Lower leg skin (tissue), 4 donors: ENCODE measurements at places on chromosomes 7 and 10. TPM values are rescaled to one million over a fixed set of nuclear protein-coding genes. Genes with fewer than 3 reads are reported as not detected.

Gene VAX1
- not detected for total RNA-seq

Gene STEAP2
- 7.9 TPM for total RNA-seq

Gene POT1
- total RNA-seq: 15.1 TPM

- no peak for DNase-seq
Observed at GRCh38 chr7:130896898-130897514, 163.0 kb upstream of the KLF14 start.

GRCh38 chr10:11305825-11306593 is 288.3 kb downstream of the CELF2 start:
- DNase-seq: peak; percentile 57

GRCh38 chr7:64654796-64655548 is 11.0 kb upstream of the ZNF107 start:
- DNase-seq: peak; percentile 11

- no peak for DNase-seq
Observed at GRCh38 chr7:154840086-154840485, 162.8 kb downstream of the PAXIP1 start.

GRCh38 chr10:33416209-33416608 is 81.7 kb upstream of the NRP1 start:
- DNase-seq: no peak

GRCh38 chr7:47721670-47722069 is 139.8 kb upstream of the TNS3 start:
- DNase-seq: peak; percentile 62

DNA sequence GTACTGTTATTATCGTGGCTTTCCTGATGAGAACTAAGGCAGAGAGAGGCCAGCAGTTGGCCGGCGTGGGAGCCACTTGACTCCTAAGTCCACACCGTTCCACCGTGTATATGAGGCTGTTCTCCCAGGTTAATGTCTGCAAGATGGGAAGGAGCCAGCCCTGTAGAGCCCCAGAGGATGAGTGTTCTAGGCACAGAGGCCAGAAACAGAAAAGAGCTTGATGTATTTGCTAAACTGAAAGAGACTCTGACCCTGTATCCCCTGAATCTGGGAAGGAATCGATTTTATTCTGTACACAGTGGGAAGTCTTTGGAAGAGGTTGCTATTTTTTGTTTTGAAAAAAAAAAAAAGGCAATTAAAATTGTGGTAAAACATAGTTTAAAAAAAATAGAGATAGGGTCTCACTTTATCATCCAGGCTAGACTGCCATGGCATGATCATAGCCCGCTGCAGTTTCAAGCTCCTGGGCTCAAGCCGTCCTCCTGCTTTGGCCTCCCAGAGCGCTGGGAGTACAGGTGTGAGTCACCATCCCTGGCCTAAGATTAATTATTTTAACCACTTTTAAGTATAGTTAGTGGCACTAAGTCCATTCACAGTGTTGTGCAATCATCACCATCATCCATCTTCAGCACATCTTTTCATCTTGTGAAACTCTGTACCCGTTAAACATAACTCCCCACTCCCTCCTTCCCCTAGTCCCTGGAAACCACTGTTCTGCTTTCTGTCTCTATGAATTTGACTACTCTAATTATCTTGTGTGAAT is 348.8 kb downstream of the SDK1 start:
- no peak for DNase-seq

DNA sequence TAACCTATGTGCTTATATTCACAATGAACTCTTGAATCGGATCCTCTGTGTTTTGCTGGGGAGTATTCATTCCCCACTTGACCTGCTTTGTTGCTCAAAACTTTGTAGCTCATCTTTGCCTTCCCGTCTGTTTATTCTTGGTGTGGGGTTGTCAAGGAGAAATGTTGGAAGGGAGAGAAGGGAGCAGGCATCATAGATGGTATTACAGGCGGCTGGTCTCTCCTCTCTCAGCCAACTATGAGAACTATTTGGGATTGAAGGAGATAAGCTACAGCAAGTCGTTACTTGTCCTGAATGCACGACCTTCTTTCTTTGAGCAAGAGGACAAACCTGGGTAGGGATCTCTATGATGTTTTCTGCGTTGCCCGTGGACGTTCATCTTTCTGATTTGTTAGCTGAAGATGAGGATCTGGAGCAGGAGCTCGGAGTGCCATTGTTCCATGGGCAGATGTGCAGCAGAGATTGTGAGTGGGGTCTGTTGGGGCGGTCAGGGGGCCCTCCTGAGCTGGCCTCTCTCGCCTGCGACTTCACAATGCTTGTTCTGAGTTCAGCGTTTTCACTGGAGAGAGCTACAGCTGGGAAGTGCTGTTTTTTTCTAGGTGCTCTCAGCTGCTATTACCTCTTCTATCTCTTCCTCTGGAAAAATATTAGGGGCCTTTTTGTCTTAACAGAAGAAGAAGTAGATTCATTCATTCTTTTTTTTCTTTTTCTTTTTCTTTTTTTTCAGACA is 126.9 kb upstream of the KLF6 start:
- no peak for DNase-seq

GRCh38 chr7:74515276-74515675 is 61.6 kb downstream of the GTF2IRD1 start:
- no peak for DNase-seq

DNA sequence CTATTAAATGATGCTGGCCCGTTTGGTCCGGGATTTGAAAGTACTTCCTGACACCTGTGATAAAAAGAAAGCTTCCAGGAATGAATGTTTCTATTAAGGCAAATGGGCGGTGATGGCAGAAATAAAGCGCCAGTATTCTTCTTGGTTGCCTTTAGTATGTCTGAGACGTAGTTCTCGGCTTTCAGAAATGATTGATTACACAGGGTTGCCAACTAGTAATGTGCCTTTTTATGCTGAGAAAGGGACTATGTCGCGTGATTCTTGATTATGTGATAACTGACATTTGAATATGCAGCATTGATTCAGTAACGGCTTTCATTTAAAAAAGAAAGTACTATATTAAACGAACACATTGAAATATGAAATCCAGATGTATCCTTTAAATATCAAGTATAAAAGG is 13.9 kb downstream of the ZRANB1 start:
- no peak for DNase-seq

DNA sequence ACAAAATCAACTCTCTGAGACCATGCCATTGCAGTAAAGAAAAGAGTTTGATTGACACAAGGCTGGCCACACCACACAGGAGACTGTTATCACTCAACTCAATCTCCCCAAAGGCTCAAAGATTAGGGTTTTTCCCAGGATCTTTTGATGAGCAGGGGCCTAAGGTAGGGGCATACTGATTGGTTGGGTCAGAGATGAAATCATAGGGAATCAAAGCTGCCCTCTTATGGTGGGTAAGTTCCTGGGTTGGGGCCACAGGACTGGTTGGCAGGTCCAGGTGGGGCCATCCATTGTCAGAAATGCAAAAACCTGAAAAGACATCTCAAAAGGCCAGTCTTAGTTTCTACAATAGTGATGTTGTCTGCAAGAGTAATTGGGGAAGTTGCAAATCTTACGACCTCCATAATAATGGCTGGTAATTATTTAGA is 91.6 kb downstream of the AKR1D1 start:
- no peak for DNase-seq
